ENCODE measurements at places on chromosomes 13 and 19. TPM values are rescaled to one million over a fixed set of nuclear protein-coding genes. Genes with fewer than 3 reads are reported as not detected.
A peak's percentile ranks its signal among the peaks of the same experiment; 100 is the strongest.

The SLC7A10 gene
- 0.20 TPM for polyA plus RNA-seq

GRCh38 chr13:71695662-71696061, 171.3 kb downstream of the DACH1 start:
- no peak for DNase-seq

The FXYD7 gene
- polyA plus RNA-seq = 0.15 TPM

DNA sequence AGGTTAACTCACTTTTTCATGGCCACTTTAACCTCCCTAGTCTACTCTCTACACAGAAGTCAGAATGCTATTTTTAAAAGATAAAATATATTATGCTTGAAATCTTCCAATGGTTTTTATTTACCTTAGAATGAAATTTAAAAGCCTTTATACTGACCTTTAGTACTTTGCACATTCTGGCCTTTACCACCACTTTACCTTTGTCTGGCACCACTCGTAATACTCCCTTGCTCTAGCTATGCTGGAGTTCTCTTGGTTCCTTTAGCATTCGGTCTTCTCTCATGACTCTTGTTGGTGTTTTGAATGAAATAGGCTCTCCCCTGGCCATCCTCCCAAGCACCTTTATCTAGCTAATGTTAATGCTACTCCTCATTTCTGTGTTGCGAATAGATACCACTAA, 310.8 kb downstream of the GPC5 start:
- no peak for DNase-seq

GRCh38 chr19:44718441-44719261, 19.7 kb downstream of the CEACAM16 start:
- DNase-seq = peak; percentile 90

GRCh38 chr19:49338023-49338677, 2.9 kb downstream of the CD37 start:
- no peak for DNase-seq

DNA sequence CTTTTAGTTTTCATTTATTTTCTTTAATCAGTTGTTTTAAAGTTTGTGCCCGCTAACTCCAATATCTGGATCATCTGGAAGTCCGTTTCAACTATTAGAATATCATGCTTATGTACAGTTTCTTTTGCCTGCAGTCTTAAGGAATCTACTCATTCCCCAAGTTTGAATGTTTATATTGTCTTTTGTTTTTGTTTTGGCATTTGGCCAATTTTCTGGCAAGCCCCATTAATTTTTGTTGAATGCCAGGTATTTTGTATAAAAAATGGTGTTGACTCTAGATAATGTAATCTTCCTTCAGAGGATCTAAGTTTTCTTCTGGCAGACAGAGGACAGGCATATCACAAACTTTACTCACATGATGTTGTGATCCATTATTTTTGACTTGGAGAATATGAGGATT, 11.1 kb upstream of the ZNF235 start:
- no peak for DNase-seq

GRCh38 chr19:36420961-36421748, 2.7 kb upstream of the ZFP82 start:
- no peak for DNase-seq

DNA sequence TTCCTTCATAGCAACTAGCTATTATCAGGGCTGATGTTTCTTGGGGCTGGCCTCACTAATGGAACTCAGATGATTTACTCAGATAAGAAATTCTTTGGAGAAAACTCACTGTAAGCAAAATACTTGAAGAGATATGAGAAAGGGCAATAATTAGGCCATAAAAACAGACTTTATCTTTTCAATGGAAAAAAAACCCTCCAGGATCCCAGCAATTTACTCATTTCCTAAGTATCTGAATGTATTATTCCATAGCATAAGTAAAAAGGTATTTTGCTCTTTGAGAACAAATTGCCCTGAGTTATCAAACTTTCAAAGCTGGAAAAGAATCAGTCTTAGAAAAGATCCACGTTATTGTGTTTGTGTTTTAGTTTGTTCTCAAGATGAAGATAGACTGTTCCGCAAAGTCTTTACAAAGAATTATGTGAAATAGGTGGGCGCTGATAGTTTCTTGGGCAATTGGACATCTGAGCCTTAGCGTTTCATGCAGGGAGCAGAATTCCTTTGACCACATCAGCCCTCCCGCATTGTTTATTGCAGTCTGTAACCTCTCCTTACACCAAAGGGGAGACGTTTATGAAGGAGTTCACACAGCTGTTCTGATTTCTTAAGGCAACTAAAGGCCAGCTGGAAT, 29.1 kb upstream of the CSNK1A1L start:
- DNase-seq = no peak

DNA sequence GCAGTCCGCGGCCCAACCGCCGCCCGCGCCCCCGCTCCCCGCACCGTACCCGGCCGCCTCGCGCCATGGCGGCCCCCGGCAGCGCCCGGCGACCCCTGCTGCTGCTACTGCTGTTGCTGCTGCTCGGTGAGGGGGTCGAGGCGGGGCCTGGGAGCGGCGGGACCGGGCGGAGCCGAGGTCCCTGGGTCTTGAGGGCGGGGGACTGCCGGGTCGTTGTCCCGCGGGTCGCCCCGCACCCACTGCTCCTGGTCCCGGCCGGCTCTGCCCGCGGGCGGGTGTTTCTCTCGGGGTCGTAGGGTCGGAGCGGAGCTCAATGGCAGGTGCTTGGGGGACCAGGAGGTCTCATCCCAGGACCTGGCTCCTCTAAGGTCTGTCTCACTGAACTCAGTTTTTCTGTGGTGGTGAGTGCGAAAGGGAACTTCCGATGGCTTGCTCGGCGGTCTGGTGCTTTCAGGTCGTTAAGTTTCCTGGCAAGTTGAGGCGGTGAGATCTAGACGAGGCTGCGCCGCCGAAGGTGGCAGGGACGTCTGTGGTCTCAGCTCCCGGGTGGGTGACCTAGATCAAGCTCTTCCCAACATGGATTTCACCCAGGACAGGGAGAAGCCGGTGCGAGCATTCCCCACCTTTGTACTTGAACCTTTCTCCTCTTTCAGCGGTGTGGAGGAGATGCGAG, 467 bp downstream of the LAMP1 start:
- DNase-seq = no peak

DNA sequence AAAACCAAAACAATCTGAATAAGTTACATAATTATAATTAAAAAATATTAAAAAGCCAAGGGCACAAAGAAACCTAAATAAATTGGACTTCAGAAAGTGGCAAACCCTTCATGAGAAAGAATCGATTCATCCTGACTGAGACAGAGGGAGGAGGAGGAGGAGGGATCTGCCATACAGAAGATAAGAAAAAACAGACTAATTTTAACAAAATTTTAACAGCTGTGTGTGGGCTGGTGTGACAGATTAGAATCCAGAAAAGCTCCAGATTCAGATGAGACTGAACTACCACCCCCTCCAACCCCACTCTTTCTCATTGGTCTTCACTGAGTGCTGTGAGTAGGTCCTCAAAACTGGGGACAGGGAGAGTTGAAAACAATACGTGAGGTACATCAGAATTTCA, 111.5 kb upstream of the HTR2A start:
- DNase-seq = no peak

DNA sequence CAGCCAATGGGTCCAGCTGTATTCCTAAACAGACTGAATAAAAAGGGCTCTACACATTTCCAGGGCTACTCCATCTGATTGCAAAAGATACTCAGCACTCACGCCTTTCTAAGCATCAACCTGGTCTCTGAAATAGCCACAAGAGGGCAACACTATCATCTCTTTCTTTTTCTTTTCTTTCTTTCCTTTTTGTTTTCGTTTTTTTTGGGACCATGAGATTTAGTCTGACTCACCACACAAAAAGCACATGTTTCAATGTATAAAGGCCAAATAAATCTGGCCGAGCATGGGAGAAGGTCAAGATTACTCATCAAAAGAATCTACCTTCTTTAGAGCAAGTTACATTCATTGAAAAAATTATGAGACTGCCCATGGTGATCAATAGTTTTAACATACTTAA, 805.6 kb upstream of the ARGLU1 start:
- no peak for DNase-seq

The SIGLEC14 gene
- polyA plus RNA-seq = not detected

DNA sequence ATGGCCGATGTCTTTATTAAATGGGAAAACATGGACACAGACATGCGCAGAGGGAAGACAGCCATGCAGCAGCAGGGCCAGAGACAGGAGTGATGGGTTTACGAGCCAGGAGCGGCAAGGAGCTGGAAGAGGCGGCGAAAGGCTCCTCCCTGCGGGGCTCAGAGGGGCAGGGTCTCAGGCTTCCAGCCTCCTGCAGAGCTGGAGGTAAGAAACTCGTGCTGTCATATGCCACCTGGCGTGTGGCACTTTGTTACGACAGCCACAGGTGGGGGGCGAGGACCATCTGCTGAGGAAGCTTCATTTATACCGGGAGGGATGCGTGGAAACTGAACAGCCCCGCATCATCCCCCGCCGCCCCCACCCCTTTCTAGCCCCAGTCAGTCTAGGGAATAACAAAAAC, 52.0 kb upstream of the SPACA7 start:
- DNase-seq = no peak

The ZNF223 gene
- polyA plus RNA-seq = 2.2 TPM
